Activated naive CD8-positive, alpha-beta T cell treated with anti-CD3 and anti-CD28 coated beads, Interleukin-2, amount 10 ng/mL, durations not matched to agents 7 days and 5 days (primary cell): ENCODE measurements at places on chromosomes 6 and 20. TPM values are rescaled to one million over a fixed set of nuclear protein-coding genes. Genes with fewer than 3 reads are reported as not detected.

EEF1A2 gene
- total RNA-seq, result 0.26 TPM

GRCh38 chr6:168280899-168281245, 38.7 kb downstream of the DACT2 start:
- no peaks in the 10 kb centered on the region for H3K4me1 ChIP-seq
- no peak overlapping the region for H3K27ac ChIP-seq

DNA sequence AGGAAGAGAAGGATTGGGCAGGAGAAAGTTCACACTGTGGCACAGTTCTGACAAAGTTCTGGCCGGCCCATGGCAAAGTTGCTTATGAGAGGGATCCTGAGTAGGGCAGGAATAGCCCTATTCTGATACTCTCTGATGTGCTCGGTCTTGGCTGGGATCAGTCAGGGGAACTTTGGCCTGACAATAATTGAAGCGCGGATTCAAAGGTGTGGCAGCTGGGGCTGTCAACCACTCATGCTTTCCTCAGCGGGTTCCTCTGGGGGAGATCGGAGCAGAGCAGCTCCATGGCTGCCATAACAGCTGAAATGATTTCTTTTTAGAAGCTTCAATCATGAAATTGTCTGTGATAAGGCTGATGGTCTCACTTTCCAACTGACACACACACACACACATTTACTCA, 714.1 kb downstream of the DHX35 start:
- H3K4me3 ChIP-seq, result no peak overlapping the region
- no peak for DNase-seq
- H3K27me3 ChIP-seq, result no peaks in the 10 kb centered on the region
- H3K4me1 ChIP-seq, result no peaks in the 10 kb centered on the region
- no peak overlapping the region for H3K27ac ChIP-seq

- no peak overlapping the region for H3K4me3 ChIP-seq
- no peaks in the 10 kb centered on the region for H3K27me3 ChIP-seq
- DNase-seq, result no peak
- H3K4me1 ChIP-seq, result peaks cover 42% of the 10 kb centered on the region
- H3K36me3 ChIP-seq, result peaks cover 12% of the 10 kb centered on the region
Observed at GRCh38 chr20:41004531-41005360, 23.9 kb upstream of the TOP1 start.

GRCh38 chr20:36663031-36663430, 17.0 kb upstream of the SLA2 start:
- no peak for DNase-seq
- peaks cover 14% of the 10 kb centered on the region for H3K4me1 ChIP-seq
- H3K27ac ChIP-seq, result no peak overlapping the region
- no peaks in the 10 kb centered on the region for H3K27me3 ChIP-seq
- no peak overlapping the region for H3K4me3 ChIP-seq

- no peak overlapping the region for H3K4me3 ChIP-seq
- no peak for DNase-seq
- H3K36me3 ChIP-seq, result peaks cover 27% of the 10 kb centered on the region
- H3K4me1 ChIP-seq, result peaks cover 12% of the 10 kb centered on the region
Observed at GRCh38 chr6:16274885-16275589, 36.6 kb downstream of the GMPR start.

DNA sequence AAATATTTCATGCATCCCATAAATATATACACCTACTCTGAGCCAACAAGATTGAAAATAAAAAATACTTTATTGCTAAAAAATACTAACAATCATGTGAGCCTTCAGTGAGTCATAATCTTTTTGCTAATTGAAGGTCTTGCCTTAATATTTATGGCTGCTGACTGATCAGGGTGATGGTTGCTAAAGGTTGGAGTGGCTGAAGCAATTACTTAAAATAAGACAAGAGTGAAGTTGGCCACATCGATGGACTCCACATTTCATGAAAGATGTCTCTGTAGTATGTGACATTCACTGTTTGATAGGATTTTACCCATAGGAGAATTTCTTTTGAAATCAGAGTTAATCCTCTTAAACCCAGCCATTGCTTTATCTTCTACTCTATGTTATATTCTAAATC, 11.1 kb downstream of the TRDN start:
- no peak overlapping the region for H3K27ac ChIP-seq
- no peak for DNase-seq
- no peak overlapping the region for H3K4me3 ChIP-seq
- H3K36me3 ChIP-seq, result no peaks in the 10 kb centered on the region
- H3K27me3 ChIP-seq, result no peaks in the 10 kb centered on the region

DNA sequence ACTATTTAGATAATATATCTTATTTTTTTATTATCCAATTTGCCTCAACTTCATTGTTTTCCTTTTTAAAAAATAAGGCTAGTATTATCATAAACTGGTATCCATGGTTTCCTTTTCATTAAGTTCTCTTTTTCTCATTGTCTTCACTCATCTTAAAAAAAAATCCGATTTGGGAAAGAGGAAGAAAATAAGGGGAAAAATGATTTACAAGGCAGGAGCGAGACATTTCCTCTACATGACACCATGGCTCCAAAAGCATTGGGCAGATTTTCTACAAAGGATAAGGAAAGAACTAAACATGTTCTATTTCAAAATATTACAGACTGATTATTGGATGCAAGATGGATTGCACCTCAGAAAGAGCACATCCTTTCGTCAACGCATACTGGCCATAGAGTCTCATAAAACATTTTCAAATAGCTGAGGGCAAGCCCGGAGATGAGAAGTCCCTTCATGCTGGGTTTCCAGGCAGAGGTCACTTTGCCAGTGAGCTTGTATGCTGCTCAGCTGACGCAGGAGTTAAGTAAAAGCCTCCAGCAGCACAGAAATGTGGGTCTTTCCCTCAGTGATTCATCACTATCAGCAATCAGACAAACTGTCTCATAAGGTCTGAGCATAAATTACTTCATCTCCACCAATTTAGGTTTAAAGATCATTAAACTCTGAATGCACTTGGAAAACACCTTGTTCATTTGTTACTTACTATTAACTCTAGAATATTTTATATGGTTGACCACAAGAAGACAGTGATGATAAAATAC, 129.0 kb upstream of the TNFAIP3 start:
- no peak for DNase-seq
- no peak overlapping the region for H3K27ac ChIP-seq
- H3K36me3 ChIP-seq, result no peaks in the 10 kb centered on the region
- H3K27me3 ChIP-seq, result peaks cover 5% of the 10 kb centered on the region
- H3K4me3 ChIP-seq, result no peak overlapping the region

GRCh38 chr6:96276305-96276704, 245.3 kb upstream of the UFL1 start:
- no peaks in the 10 kb centered on the region for H3K36me3 ChIP-seq
- no peak overlapping the region for H3K4me3 ChIP-seq
- no peak overlapping the region for H3K27ac ChIP-seq
- no peaks in the 10 kb centered on the region for H3K27me3 ChIP-seq
- no peak for DNase-seq
